Ovary (tissue), 10 donors: ENCODE measurements at places on chromosomes 12 and 14. TPM values are rescaled to one million over a fixed set of nuclear protein-coding genes. Genes with fewer than 3 reads are reported as not detected.

GRCh38 chr12:17588968-17589367 is 501.0 kb downstream of the RERGL start:
- no peak for DNase-seq

DNA sequence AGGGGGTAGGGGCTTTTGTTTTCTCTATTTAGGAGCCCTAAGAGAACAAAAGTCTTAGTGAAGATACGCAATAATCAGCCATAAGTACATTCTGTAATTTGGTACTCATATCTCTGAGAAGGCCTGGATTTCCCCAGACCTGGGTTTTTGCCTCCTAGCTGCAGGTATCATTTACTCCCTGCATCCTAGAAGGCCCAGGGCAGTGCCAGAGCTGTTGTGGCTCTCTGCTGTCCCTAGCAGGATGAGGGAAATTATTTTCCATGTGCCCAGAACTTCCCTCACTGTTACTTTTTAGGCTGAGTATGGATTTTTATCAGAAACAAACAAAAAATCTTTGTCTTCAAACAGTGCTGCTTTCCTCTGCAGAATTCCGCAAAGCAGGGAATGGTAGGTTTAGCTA is 192.5 kb upstream of the SYT1 start:
- no peak for DNase-seq

- DNase-seq, result no peak
Observed at GRCh38 chr14:68293404-68293803, 473.8 kb downstream of the RAD51B start.

Gene TUNAR
- total RNA-seq, result 0.56 TPM

Gene A2ML1
- total RNA-seq, result 0.07 TPM
